ENCODE measurements at places on chromosomes 2 and 18.

DNA sequence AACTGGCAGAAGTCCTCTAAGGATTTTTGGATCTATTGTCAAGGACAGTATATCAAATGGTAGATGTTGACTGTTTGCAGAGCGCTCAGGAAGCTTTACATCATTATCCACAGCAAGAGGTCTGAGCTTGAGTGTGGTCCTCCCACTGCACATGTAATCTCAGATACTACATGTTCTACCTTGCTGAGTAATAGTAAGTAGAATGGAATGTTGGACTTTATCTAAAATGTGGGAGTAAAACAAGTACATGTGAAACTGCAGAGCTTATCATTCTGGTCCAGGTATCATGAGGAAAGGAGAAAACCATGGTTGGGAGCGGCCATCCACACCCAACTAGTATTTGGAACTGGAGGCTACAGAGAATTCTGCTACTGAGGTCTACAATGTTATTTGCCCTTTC, 19.3 kb upstream of the CD28 start:
- DNase-seq, result no peak

GRCh38 chr2:45040786-45041185, 31.5 kb upstream of the SIX2 start:
- peak; percentile 48 for DNase-seq

DNA sequence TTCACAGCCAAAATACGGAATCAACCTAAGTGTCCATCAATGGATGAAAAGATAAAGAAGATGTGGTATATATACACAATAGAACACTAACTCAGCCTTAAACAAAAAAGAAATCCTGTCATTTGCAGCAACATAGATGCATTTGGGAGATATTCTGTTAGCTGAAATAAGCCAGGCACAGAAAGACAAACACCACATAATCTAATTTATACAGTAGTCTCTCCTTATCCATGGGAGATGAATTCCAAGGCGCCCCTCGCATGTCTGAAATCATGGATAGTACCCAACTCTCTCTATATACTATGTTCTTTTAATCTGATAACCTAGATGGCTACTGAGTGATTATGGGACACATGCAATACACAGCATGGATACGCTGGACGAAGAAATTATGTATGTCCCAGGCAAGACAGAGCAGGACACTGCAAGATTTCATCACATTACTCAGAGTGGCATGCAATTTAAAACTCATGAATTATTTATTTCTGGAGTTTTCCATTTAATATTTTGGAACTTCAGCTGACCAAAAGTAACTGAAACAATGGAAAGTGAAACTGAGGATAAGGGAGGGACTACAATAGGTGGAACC, 39.5 kb downstream of the ORC4 start:
- DNase-seq, result no peak

DNA sequence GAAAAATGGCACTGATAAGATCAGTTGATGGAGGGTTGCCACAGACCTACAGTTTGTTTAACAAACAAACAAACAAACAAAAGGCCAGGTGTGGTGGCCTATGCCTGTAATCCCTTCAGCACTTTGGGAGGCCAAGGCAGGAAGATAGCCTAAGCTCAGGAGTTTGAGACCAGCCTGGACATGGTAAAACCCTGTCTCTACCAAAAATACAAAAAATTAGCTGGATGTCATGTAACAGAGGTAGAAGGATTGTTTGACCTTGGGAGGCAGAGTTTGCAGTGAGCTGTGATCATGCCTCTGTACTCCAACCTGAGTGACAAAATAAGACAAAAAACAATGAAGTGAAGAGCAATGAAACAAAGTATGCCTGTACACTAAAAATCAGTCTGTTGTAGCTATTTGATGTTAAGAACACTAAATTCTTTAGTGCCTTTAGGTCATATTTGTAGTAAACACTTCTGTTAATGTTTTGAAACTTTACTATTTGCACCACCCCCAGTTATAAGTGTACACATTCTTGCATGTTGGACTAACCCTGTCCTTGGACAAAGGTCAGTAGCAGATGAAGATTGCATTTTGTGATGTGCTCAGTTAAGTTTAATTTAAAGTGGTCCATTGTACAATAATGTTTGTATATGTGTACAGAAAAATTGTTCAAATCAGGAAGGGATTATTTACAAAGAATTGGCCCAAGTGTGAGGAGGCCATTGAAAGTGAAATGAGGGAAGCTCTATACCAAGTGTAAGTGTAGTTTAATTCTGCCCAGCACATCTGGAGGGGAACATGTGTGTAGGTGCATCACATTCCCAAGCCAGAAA, 73.9 kb downstream of the KYNU start:
- DNase-seq, result no peak

- no peak for DNase-seq
Measured at GRCh38 chr18:44680273-44681075, at the start of gene SETBP1. SETBP1 (plus strand) TSS chr18:44680888; CDS start chr18:44701347, 20,459 bp downstream.

DNA sequence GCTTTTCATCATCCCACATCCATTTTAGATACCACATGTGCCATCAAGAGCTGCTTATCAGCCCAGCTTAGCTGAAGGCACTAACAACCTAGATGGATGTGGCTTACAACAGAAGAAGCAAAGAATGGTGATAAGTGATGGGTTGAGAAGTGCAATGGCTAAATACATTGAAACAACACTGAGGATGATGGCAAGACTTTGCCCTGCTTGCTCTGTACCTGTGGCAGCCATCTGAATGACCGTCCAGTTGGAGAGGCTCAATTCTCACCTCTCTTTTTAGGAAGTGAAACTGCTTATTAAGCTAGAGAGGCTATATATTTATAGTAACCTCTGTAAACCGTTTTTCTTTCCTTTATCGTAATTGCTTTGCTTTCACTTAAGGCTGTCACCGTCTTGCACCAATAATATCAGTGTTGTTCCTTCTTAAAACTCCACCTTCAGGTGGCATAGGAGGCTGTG, 5.7 kb downstream of the GPATCH11 start:
- no peak for DNase-seq

DNA sequence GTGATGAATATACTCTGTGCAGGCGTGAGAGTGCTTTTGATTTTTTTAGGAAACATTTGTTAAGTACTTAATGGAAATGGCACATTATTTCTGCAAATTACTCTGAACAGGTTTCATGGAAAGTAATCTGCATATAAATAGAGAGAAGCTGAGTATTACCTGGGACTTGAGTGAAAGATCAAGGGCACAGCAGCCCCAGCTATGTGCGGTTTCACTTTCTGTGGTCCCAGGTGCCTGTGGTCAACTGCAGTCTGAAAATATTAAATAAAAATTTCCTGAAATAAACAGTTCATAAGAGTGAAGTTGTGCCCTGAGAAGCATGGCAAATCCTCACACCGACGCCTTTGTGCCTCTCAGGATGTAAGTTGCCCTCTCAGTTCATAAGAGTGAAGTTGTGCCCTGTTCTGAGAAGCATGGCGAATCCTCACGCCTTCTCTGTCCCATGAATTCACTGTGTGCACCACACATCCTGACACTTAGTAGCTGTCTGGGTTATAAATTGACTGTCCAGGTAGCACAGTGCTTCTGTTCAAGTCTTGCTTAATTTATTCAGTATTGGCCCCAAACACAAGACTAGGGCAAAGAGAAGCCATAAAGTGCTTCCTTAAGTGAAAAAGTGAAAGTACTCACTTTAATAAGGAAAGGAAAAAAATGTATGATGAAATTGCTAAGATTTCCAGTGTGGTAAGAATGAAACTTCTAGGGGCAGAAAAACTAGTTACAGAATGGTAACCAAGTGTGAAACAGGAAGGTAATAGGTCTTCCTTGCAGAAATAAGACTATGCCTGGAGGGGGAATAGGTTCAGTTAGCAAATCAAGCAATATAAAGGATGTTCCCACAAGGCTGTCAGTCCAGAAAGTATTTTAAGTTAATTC, 4.3 kb upstream of the SNTG2 start:
- DNase-seq, result no peak

GRCh38 chr2:178057179-178057680, 15.3 kb downstream of the PDE11A start:
- DNase-seq, result no peak

- no peak for DNase-seq
Measured at GRCh38 chr2:240596080-240596460, 9.5 kb downstream of the CAPN10 start.

GRCh38 chr2:10282611-10283105, 20.0 kb upstream of the HPCAL1 start:
- no peak for DNase-seq

DNA sequence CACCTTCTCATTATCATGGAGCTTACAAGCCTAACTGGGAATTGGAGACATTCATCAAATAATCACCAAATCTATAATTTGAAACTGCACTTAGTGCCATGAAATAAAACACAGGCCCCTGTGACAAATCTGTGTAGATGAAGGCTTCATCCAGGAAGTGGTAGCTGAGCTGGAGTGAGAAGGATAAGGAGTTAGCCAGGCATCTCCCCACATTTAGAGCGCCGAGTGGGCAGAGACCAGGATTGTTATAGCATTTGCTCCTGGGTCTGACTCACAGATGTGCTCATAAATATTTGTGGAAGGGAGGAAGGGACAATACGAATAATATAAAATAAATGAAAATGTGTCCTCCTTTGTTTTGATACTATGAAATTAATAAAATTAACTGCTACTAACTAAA, 2.5 kb upstream of the MAT2A start:
- no peak for DNase-seq

GRCh38 chr2:199989822-199990221, 34.4 kb downstream of the MAIP1 start:
- no peak for DNase-seq

- no peak for DNase-seq
Measured at GRCh38 chr18:77676910-77677309, 427.3 kb downstream of the GALR1 start.

- no peak for DNase-seq
Measured at GRCh38 chr18:73646772-73647171, 500.9 kb downstream of the FBXO15 start.

DNA sequence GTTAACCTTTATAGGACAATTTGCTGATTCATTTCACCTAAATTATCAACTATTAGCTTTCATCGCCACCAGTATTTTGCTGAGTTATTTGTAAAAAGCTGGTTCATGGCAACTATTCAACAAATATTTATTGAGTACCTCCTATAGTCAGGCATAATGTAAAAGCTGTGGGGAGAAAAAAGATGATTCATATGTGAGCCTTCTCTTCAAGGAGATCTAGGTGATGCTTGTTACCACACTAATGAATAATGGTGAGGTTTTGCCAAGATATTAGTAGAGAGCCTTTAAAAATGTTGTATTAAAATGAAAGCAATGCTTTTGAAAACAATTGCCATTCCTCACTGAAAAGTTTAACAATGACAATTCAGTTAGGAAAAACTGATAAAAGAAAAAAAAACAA, 187.8 kb downstream of the ANKRD44 start:
- no peak for DNase-seq

Data from NT2/D1 (cell line).